ENCODE measurements at places on chromosomes 1 and 21.
A peak's percentile ranks its signal among the peaks of the same experiment; 100 is the strongest.

GRCh38 chr21:44262338-44263056, 800 bp upstream of the DNMT3L start:
- DNase-seq, result no peak

DNA sequence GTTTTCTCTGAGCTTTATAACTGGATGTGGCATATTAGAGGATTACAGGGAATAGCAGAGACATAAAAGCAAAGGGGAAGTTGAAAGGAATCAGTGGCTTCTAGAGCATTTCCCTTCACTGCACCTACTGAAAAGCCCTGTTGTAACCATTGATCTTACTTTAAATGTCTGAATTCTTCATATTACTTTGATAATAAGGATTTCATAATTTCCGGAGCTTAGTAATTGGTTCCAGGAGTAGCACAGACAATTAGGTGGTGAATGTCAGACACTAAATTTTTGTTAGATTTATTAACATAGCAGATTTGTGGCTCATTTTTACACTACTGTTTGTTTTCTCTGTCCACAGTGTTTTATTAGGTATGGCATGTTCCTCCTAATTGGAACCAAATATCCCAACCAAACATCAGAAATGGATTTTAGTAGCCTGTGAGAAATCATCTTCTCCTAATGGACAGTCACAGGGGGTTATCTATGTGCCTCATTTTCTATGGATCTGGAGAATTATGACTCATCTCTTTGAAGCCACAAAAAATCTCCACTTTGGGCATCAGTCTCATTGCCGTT, 100.5 kb downstream of the GIPC2 start:
- DNase-seq, result no peak

- no peak for DNase-seq
Measured at GRCh38 chr1:153670257-153670858, 435 bp downstream of the ILF2 start.

DNA sequence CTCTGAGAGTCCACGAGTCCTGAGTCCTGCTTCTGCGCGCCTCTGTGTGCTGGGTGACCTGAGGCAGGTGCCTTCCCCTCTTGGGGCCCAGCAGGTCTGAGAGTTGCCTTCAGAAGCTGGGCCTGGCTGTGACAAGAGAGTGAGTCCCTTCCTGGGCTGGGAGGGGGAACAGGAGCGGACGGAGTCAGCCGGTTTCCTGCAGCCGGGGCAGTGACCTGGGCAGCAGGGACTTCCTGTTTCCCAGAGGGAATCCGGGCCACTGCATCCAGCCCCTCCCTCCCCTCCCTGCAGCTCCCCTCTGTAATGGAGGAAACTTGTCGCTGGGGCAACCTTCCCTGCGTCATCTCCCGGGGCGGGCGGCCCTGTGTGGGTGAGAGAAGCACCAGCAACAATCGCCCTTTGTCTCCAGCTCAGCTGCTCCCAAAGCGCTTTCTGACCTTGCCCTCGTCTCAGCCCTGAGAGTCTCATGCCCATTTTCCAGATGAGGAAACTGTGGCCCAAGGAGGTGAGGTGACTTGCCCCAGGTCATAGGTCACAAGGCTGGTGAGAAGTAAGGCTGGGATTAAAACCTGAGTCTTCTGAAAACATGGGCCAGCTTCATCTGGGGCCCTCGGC, 61.1 kb downstream of the SDC3 start:
- no peak for DNase-seq

DNA sequence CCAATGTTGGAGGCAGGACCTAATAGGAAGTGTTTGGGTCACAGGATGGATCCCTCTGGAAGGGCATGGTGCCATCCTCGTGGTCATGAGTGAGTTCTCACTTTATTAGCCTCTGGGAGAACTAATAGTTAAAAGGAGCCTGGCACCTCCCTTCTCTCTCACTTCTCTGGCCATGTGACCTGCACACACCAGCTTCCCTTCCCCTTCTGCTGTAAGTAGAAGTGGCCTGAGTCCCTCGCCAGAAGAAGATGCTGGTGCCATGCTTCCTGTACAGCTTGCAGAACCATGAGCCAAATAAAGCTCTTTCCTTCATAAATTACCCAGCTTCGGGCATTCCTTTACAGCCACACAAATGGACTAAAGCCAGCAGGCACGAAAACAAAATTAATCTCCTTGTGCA, 23.6 kb downstream of the ACOT7 start:
- no peak for DNase-seq

GRCh38 chr1:36730599-36730998, 247.9 kb upstream of the CSF3R start:
- no peak for DNase-seq

GRCh38 chr21:46425041-46425440, 33.6 kb upstream of the DIP2A start:
- DNase-seq, result no peak

- DNase-seq, result no peak
Measured at GRCh38 chr1:17941431-17942189, 166.0 kb upstream of the IGSF21 start.

GRCh38 chr1:152626744-152627143, 3.8 kb upstream of the LCE3A start:
- peak; percentile 1 for DNase-seq

DNA sequence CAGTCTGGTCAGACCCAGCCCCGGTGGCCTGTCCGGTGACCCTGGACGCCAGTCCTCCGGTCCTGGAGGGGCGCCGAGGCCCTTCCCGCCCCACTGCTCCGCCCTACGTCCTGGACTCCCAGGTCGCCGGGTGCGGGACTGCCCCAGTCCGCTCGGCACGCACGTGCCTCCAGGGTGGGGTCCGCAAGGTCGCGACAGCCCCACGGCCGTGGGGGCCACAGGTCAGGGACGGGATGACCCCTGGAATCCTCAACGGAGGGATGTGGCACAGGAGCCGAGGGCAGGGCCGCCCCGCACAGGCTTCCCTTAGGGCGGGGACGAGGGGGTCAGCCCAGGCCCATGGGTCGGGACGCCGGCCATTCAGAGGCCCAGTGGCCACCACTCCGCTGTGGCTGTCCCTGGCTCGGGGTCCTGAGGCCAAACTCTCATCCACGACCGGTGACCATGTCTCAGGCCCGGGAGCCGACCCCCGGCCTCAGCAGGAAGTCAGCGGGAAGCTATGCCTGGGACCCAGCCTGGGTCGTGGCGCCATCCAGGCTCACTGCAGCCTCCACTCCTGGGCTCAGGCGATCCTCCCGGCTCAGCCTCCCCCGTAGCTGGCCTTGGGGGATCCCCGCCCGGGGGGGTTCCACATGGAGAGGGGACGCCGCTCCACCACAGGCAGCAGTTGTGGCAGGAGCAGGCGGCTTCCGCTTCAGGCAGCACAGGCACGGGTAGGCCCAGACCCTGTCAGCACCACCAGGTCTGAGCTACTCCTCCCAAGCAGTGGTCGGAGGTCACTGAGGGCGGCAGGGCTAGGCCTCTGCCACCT, 599 bp upstream of the TMEM240 start:
- DNase-seq, result no peak

DNA sequence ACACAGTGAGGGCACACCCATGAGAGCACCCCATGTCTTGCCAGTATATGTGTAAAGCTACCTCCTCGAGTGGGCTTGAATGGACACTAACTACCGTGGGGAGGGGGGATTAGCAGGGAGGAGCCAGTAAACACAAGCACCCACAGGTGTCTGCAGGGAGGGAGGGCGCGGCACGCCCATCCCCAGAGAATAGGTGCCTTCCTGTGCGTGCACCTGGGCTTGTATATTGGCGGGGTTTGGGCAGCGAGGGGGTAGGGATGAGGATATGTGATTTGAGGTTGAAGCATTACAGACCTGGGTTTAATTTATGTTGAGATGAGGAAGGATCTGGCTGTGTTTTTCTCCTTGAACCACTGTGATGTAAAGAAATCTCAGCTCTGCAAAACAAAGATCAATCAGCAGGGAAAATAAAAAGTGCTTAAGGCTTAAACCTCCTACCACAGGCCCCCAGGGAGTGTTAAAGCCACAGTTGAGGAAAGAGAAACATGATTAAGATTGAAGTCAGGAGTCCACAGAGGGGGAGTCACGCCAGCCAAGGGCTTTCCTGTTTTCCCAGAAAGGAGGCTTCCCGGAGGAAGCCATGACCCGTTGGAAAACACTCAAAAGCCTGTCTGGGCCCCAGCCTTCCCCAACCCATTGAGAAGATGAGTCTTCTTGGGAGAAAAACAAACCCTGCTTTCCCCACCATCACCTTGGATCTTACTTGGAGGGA, 80.0 kb downstream of the CAMK2N1 start:
- DNase-seq, result no peak

- DNase-seq, result no peak
Measured at GRCh38 chr1:68782890-68783289, 286.0 kb upstream of the DEPDC1 start.

GRCh38 chr1:119254067-119254720, 113.7 kb upstream of the WARS2 start:
- DNase-seq, result no peak

DNA sequence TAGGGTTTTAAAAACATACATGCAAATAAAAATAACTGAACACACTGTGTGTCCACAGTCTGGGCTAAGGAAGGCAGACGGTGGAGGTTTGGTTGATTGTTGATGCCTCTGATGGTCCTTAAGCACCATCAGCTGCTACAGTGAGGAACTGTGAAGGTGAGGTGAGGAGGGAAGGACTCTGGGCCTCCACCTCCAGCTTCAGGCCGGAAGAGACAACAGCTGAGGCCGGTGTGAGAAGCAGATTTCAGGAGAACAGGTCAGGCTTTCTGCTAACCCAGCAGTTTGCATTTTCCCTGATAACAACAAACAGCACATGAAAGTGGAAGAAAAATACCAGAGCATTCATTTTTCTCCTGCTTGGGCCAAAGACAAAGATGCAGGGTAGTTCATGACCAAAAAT, 189.9 kb upstream of the AJAP1 start:
- no peak for DNase-seq

DNA sequence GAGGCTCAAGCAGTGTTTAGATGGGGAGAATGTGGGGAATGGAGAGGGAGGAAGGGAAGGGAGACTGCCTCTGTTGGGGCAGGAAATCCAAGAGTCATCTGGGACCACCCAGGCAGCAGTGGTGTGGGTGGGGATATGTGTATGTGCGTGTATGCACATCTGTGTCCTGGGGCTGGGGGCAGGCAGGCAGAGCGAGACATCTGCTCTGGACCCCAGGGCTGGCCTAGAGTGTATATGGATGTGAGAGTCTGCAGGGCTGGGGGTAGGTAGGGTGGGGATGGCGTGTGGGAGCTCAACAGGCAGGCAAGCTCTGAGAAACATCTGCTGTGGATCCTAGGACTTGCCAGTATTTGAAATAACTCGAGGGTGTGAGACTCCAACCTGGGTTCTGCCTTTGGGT, 3.5 kb downstream of the PTCH2 start:
- no peak for DNase-seq

- no peak for DNase-seq
Measured at GRCh38 chr21:16004086-16004485, 274.3 kb downstream of the USP25 start.

GRCh38 chr1:246583056-246583440, 16.8 kb downstream of the CNST start:
- DNase-seq, result no peak

- DNase-seq, result no peak
Measured at GRCh38 chr1:8063298-8064036, 37.4 kb upstream of the ERRFI1 start.

GRCh38 chr1:227305894-227306626, 12.2 kb downstream of the CDC42BPA start:
- no peak for DNase-seq

DNA sequence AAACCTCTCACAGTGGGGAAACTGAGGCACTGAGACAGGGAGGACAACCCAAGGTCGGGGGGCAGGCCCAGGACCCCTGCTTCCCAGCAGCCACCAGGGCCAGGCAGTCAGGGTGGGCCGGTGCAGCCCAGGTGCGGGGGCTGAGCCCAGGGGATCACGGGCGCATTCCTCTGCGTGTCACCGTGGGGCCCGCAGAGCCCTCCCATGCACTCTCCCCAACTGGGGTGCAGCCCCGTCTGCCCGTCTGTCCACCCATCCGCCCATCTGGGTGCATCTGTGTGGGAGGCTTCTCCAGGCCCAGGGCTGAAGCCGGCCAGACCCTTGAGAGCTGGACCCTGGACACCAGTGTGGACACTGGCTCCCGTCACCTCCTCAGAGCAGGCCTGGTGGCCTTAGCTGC, 2.9 kb upstream of the PLCH2 start:
- DNase-seq, result no peak

Data from HEK293T (cell line).